ENCODE measurements at places on chromosomes 12 and 14.

- DNase-seq = no peak
Measured at GRCh38 chr12:75020068-75020557, 189.5 kb downstream of the KCNC2 start.

GRCh38 chr12:109753959-109754358 is 40.3 kb downstream of the FAM222A start:
- DNase-seq = no peak

DNA sequence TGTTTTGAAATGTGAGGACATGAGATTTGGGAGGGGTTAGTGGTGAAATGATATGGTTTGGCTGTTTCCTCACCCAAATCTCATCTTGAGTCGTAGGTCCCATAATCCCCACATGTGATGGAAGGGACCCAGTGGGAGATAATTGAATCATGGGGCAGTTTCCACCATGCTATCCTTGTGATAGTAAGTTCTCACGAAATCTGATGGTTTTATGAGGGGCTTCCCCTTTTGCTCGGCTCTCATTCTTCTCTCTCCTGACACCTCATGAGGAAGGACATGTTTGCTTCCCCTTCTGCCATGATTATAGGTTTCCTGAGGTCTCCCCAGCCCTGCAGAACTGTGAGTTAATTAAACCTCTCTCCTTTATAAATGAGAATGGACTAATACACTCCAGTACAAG is 18.0 kb downstream of the GALNT6 start:
- no peak for DNase-seq

DNA sequence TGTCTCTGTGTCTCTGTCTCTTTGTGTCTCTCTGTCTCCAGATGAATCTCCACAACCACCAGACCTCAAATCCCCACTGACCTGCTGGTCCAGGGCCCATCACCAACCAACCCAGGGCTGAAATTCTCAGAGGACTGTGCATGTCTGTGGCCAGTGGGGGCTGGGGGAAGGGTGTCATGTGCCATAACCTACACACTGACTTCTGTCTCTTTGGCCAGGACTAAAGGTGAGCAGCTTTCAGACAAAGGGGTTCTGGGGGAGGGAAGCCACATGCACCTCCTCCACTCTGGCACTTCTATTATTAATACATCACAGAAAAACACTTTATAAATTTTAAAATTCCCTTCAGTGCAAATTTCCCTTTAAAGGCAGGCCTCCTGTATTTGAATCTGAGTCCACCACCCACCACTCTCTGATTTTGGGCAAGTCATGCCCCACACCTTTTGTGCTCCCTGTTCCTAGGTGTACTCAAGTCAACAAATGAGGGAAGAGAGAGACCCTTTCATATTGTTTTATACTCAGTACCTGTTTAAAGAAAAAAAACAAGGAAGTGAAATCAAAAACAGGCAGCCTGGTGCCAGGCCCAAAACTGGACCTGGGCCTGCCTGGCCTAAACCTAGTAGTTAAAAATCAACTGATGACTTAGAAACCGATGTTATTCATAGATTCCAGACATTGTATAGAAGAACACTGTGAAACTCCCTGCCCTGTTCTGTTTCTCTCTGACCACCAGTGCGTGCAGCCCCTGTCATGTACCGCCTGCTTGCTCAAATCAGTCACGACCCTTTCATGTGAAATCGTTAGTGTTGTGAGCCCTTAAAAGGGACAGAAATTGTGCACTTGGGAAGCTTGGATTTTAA is 80.2 kb downstream of the TUNAR start:
- DNase-seq = no peak

DNA sequence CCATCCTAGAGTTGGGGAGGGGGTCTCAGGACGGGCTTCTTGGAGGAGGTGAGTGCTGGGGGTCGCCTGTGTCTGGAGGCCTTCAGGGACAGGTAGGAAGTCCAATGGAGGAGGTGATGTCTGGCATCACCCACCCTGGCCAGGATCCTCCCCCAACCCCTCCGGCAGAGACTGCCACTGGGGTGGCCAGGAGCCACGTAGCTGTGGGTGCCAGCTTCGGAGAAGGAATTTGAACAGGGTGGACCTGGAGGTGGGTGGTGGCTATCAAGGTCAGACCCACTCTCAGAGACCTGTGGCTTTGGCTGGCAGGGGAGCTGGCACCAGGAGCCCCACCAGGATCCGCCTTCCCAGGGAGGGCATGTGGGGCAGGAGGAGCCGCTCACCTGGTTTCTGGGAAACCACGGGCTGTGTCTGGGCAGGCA is 9.1 kb downstream of the CEP170B start:
- no peak for DNase-seq

Measured in activated CD8-positive, alpha-beta memory T cell treated with anti-CD3 and anti-CD28 coated beads for 1 hour (primary cell).